Activated CD8-positive, alpha-beta memory T cell treated with anti-CD3 and anti-CD28 coated beads for 1 hour (primary cell): ENCODE measurements at places on chromosomes 4 and X.

DNA sequence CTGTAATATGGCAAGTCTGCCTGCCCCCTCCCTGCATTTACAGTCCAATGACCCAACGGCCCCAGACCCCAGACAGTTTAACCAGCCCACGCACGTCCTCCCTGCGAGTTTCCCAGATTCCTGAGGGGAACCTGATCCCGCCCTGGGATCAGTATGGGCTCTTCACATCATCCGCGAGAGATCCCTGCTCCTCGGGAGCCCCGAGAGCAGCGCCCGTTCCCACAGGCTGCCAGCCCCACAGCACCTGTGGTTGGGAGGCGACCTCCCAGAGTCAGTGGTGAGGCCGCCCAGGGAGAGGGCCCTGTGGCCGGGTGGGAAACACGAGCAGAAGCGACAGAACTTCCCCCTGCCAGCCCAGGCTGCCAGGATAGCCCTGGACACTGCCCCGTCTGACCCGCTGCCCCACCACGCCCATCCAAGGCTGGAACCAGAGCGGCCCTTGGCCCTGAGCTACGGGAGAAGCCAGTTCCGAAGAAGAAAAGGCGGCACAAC is 32.8 kb downstream of the TSC22D3 start:
- no peak for DNase-seq

GRCh38 chrX:9873360-9873759 is 87.1 kb downstream of the SHROOM2 start:
- no peak for DNase-seq

- DNase-seq, result no peak
Measured at GRCh38 chr4:91258326-91258725, 1045.4 kb upstream of the GRID2 start.

DNA sequence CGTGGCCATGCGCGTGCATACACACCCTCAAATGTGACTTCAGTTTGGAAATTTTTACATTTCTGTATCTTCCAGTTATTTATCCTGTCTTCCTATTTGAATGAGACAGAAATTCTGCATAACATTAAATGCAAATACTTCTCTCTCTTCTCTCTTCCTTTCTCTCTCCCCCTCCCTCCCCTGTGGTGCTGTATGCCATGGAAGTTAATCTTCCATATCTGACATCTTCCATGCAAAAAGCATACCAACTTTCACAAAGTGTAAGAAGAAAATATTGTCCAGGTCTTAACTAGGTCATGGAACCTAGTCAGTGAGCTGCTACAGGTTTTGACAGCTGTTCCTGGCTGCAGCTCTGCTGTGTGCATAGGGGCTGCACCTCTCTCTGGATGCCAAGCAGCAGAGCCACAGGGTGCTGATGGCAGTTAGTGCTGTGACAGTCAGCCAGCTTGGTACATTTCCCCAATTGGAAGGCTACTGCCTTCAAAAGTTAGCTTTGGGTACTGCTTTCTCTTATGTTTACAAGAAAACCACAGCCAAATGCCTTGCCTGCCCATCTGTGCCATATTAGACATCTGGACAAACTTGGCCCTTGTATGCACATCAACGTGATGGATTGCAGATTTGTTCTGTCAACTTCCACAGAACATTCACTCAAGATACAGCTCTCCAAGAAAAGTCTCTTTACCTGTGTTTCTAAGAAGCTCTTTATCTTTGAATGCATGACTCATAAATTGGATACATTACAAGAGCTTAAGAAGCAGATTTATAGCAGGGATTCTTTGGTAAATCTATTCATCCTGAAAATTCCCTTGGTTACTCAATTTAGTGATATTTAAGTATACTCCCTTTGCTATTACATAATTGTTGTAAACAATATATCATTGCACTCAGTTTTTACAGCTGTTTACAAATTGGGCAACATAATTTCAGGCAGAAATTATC is 623.8 kb downstream of the EPHA5 start:
- no peak for DNase-seq

- no peak for DNase-seq
Measured at GRCh38 chr4:38782452-38783108, at the start of gene TLR10. Gene TLR10, minus strand, starts transcription at chr4:38782990. Its CDS starts 7,400 bp downstream, at chr4:38775590.

DNA sequence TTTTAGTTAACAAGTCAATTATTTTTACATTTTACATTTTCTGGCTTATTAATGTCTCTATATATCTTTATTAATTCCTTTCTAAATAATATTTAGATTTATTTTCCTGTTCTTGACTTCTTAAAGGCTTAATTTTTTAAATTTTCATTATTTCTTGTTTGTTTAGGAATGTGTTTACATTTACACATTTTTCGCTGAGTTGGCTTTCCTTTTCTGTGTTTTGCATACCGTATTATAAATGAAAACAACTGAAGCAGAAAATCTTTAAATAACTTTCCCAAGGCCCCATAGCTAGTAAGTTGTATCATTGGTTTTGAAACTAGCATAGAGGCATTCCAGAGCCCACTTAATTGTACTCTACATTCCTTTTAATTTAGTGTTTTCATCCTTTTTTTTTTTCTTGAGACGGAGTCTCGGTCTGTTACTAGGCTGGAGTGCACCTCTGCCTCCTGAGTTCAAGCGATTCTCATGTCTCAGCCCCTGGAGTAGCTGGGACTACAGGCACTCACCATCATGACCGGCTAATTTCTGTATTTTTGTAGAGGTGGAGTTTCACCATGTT is 261.6 kb downstream of the IQCM start:
- DNase-seq, result no peak

DNA sequence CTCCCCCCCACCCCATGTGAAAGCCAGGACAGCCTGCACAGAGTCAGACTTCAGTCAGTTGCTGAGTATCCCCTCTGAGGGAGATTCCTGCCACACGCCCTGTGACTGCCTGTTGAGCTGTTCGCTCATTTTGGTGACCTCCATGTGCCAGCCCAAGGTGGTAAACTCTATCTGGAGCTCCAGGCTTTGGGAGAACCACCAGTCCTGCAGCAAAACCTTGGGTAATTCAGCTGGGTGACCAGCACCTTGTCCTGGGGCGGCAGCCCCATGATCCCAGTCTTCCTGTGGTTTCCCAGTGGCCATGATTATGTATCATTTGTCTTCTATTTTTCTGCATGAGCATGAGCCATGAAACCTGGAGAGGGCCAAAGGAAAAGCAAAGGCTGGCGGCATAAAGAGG is 73.4 kb downstream of the NBDY start:
- no peak for DNase-seq

GRCh38 chr4:14790494-14790893 is 211.8 kb upstream of the CPEB2 start:
- DNase-seq, result no peak

DNA sequence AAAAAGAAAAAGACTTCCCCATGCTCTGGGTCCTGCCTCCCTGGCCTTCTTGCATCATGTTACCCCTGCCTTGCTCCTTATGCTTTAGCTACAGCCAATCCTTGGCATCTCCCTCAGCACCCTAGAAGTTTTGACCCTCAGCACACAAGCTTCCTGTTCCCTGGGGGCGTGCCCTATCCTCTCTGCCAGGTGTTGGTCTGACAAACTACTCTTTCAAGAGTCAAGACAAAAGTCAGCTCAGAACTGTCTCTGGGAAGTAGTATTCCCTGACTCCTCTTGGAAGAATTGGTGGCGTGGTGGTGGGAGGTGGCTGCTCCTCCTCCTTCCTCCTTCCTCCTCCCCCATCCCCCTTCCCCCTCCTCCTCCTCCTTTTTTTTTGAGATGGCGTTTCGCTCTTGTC is 41.0 kb downstream of the PRPS1 start:
- DNase-seq, result no peak

- DNase-seq, result no peak
Measured at GRCh38 chrX:19840899-19841648, 46.3 kb downstream of the SH3KBP1 start.

DNA sequence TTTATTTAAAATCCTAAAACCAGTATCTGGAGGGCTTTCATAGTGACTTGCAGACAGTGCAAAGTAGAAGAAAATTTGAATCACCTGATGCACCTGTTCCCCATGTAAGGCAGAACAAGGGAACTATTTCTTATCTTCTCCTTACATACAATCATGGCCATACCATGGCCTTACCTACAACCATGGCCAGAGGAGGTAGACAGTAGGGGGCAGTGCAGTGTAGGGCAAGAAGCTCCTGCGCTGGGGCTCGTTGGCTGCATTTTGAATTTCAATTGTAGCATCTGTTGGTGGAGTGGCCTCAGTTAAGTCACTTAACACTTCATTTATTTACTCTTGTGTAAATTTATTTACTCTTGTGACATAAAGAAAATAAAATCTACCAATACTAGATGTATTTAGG is 33.0 kb downstream of the GALNTL6 start:
- DNase-seq, result no peak

- DNase-seq, result no peak
Measured at GRCh38 chr4:127852661-127853060, 28.0 kb upstream of the PLK4 start.

GRCh38 chrX:56793112-56793430 is 64.0 kb downstream of the NBDY start:
- DNase-seq, result no peak

DNA sequence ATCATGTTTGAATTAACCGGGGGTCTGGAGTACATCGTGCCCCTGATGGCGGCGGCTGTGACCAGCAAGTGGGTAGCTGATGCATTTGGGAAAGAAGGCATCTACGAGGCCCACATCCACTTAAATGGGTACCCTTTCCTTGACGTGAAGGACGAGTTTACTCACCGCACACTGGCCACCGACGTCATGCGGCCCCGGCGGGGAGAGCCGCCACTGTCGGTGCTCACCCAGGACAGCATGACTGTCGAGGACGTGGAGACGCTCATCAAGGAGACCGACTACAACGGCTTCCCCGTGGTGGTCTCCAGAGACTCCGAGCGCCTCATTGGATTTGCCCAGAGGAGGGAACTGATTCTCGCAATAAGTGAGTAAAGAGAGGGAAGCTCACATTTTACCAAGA is 56.9 kb downstream of the CLCN4 start:
- no peak for DNase-seq

DNA sequence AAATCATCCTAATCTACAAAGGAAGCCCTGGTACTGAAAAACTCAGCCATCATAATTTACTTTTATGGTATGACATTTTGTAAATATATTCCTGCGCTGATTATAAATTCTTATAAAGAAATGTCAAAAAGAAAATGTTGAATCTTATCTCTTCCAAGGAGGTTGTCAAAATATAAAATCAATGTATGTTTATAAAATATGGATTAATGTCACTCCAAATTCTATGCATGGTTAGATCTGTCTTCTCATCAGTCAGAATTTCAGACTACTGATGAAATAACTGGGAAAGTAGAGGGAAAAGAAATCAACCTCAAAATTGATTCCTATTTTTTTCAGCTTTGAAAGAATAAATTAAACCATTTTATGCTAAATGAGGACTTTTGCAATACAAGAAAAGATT is 120.0 kb upstream of the MAB21L2 start:
- DNase-seq, result no peak
